Adrenal gland (tissue), 19 donors: ENCODE measurements at places on chromosomes 2 and 18. TPM values are rescaled to one million over a fixed set of nuclear protein-coding genes. Genes with fewer than 3 reads are reported as not detected.

DNA sequence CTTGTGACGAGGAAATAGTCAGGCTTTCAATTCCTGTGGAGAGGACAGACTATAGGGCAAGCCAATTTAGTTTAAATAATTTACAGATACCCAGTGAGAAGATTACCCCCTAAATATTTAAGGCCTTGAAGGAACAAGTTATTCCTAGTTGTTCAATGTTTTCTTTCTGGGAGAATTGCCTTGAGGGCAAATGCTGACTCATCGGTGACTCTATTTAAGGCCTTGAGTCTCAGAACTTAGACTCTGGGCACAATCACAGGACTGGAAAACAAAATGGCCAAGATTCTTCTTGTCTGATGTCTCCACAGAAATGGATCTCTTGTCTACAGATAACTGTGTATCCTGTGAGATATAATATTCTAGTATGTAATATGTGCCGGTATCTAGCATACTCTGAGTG lies 467.1 kb downstream of the SUCLG1 start:
- H3K4me1 ChIP-seq: no peaks in the 10 kb centered on the region
- H3K4me3 ChIP-seq: no peak overlapping the region
- DNase-seq: peak; percentile 46

GRCh38 chr2:94986392-94986963 lies 39.0 kb upstream of the MAL start:
- peak; percentile 56 for DNase-seq
- no peaks in the 10 kb centered on the region for H3K4me1 ChIP-seq
- H3K36me3 ChIP-seq: no peaks in the 10 kb centered on the region
- peaks cover 2% of the 10 kb centered on the region for H3K27me3 ChIP-seq
- H3K4me3 ChIP-seq: no peak overlapping the region

The TMEM247 gene
- total RNA-seq: not detected

DNA sequence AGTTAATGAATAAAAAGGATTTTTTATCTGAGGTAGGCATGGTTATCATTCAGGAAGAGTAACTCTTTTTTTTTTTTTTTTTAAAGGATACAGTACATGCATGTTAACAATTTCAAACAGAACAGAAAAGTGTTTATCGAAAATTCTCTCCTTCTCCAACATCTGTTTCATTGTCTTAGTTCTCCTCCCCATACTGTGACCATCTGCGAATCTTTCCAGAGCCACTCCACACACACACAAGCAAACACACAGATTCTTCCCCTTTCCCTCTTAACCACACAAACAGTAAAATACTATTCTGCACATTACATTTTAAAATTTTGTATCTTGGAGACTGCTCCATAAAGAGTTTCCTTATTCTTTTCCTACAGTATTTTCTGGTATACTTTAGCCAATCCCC lies 38.0 kb downstream of the NPC1 start:
- no peaks in the 10 kb centered on the region for H3K36me3 ChIP-seq
- DNase-seq: no peak
- no peaks in the 10 kb centered on the region for H3K27me3 ChIP-seq
- H3K4me3 ChIP-seq: no peak overlapping the region
- peak overlapping the region; percentile 20 for H3K27ac ChIP-seq

DNA sequence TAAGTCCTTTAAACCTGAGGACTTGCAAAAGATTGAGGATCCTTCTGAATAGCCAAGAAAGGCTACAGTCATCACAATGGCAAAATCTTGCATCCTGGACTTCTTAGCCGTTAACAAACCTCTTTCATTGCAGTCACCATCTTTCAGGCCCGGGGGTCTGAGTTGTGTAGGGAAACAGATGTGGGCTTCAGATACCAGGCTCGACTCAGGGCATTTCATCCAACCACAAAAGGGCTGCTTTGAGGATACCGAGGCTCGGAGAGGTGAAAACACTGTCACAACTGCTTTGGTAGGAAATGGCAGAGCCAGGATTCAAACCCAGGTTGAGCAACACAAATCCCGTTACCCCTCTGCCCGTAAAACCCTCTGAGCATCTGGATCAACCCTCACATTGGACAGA lies 147.4 kb downstream of the TFCP2L1 start:
- H3K4me1 ChIP-seq: no peaks in the 10 kb centered on the region
- no peak overlapping the region for H3K27ac ChIP-seq
- H3K27me3 ChIP-seq: no peaks in the 10 kb centered on the region
- H3K36me3 ChIP-seq: no peaks in the 10 kb centered on the region
- no peak for DNase-seq

GRCh38 chr18:48318436-48318835 lies 90.7 kb downstream of the ZBTB7C start:
- no peak overlapping the region for H3K27ac ChIP-seq
- peaks cover 13% of the 10 kb centered on the region for H3K4me1 ChIP-seq
- H3K36me3 ChIP-seq: no peaks in the 10 kb centered on the region
- no peak for DNase-seq

GRCh38 chr2:69490486-69490885 lies 53.3 kb upstream of the NFU1 start:
- no peaks in the 10 kb centered on the region for H3K27me3 ChIP-seq
- no peak overlapping the region for H3K4me3 ChIP-seq
- H3K4me1 ChIP-seq: peaks cover 14% of the 10 kb centered on the region
- no peak overlapping the region for H3K27ac ChIP-seq
- no peaks in the 10 kb centered on the region for H3K36me3 ChIP-seq

DNA sequence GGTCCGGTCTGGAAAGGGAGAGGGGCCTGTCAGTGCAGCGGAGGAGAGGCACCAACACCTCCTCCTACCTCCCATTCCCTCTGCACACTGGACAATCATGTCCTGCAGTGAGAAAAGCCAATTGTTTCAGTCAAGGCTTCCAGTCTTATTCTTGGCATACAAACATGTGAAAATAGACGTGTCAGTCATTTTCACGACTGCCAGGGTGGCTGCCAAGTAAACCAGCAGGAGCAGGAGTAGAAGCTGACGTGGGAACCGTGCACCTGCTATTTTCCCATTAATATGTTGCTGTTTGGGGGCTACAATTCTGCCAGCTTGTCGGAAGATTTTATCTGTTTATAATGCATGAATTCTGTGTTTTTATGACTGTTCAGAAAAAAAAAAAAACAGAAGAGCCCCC lies 202.3 kb downstream of the SPP2 start:
- no peak for DNase-seq
- no peaks in the 10 kb centered on the region for H3K27me3 ChIP-seq

The SULT1C2 gene
- not detected for total RNA-seq

DNA sequence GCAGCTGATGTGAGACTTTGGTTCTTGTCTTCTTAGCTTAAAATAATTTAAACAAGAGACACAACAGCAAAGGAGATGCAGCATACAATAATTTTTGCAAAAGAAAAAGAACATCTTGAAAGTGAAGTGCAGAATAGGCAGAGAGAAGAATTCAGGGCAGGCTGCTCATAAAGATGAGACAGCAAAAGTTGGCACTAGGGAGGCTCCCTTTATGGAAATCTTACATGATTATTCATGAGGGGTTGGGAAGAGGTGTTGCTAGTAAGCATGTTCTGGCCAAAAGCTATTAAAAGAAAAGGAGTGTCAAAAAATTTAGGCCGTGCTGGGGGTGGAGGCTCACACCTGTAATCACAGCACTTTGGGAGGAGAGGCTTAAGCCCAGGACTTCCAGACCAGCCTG lies 4.2 kb upstream of the ALPP start:
- H3K27me3 ChIP-seq: no peaks in the 10 kb centered on the region
- no peaks in the 10 kb centered on the region for H3K4me1 ChIP-seq
- H3K4me3 ChIP-seq: no peak overlapping the region
- no peaks in the 10 kb centered on the region for H3K36me3 ChIP-seq
- DNase-seq: no peak

DNA sequence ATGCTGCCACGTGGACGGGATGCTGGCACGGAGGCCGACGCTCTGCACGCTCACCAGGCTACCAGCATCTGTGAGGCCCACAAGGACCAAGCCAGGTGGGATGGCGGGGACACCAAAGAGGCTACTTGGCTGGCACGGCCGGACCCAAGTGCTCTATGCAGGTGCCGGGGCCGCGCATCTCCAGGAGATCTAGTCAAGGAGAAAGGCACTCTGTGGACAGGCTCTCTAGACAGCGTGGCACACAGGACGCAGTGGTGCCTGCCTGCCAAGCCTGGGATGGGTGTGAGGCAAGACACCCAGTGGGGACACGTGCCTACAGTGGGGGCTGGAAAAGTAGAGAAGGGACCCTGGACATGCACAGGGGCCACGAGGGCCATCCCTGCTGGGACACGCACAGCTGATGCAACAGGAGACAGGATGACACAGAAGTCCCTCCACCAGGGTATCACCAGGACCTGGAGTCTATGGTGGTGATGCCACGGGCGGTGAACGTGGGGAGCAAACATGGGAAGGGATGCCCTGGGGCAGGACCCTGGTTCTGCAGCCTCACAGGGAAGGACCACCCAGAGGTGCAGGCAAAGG lies 28.5 kb downstream of the ZNF516 start:
- no peak overlapping the region for H3K4me3 ChIP-seq
- H3K27me3 ChIP-seq: no peaks in the 10 kb centered on the region
- peaks cover 7% of the 10 kb centered on the region for H3K4me1 ChIP-seq
- H3K27ac ChIP-seq: no peak overlapping the region

- H3K4me1 ChIP-seq: no peaks in the 10 kb centered on the region
- H3K27me3 ChIP-seq: peaks cover 2% of the 10 kb centered on the region
- H3K36me3 ChIP-seq: no peaks in the 10 kb centered on the region
- no peak overlapping the region for H3K4me3 ChIP-seq
- H3K27ac ChIP-seq: no peak overlapping the region
Observed at GRCh38 chr2:101396316-101396717, 9.0 kb upstream of the CREG2 start.

- no peak overlapping the region for H3K4me3 ChIP-seq
- H3K36me3 ChIP-seq: peaks cover 6% of the 10 kb centered on the region
- H3K4me1 ChIP-seq: no peaks in the 10 kb centered on the region
- DNase-seq: no peak
- no peaks in the 10 kb centered on the region for H3K27me3 ChIP-seq
Observed at GRCh38 chr18:58396966-58397365, 231.9 kb downstream of the ALPK2 start.

- no peak overlapping the region for H3K4me3 ChIP-seq
- H3K36me3 ChIP-seq: no peaks in the 10 kb centered on the region
- H3K27me3 ChIP-seq: no peaks in the 10 kb centered on the region
- peaks cover 3% of the 10 kb centered on the region for H3K4me1 ChIP-seq
- no peak for DNase-seq
Observed at GRCh38 chr18:62918361-62918760, 203.0 kb downstream of the PHLPP1 start.

DNA sequence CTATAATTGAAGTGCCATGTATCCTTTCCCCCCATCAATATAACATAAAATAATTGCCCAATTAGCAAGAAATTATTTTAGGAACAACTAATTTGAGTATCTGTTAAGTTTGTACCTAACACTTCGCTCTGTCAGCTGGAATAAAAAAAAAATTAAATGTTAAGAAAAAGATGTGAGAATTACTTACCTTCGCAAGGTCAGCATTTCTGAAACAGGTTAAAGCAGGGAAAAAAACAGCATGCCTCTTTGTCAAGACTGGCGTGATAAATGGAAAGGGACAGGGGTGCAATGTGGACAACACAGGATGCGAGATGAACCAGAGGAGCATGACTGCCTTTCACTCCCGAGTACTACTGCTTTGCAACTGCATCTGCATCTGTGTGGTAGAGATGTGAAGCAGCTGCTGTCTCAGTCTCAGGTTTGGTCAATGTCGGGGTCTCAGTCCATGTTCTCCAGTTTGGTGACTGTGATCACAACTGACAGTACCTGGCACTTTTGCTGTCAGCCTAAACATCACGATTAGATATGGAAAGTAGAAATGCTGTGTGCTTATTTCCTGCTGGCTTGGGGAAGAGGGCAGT lies 565.4 kb upstream of the LRRTM1 start:
- no peaks in the 10 kb centered on the region for H3K27me3 ChIP-seq
- no peak overlapping the region for H3K27ac ChIP-seq
- H3K4me1 ChIP-seq: no peaks in the 10 kb centered on the region
- H3K36me3 ChIP-seq: no peaks in the 10 kb centered on the region
- no peak for DNase-seq

The FMNL2 gene
- total RNA-seq: 51.6 TPM

DNA sequence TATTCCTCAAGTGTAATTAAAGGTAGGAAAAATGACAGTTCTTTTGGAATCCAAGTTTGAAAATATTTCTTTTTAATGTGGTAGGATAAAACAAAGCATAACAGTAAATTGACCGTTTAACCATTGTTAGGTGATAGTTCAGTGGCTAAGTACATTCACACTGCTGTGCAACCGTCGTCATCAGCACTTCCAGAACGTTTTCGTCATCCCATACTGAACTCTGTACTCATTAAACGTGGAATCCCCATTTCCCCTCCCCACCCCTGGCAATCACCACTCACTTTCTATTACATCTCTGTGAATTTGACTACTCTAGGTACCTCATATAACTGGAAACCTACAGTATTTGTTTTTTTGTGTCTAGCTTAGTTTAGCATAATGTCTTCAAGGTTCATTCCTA lies 32.9 kb upstream of the FZD5 start:
- no peak for DNase-seq
- H3K27ac ChIP-seq: no peak overlapping the region
- no peaks in the 10 kb centered on the region for H3K4me1 ChIP-seq
- no peak overlapping the region for H3K4me3 ChIP-seq

GRCh38 chr2:43950383-43951008 lies 45.3 kb downstream of the LRPPRC start:
- H3K36me3 ChIP-seq: no peaks in the 10 kb centered on the region
- H3K27ac ChIP-seq: no peak overlapping the region
- no peaks in the 10 kb centered on the region for H3K4me1 ChIP-seq
- H3K27me3 ChIP-seq: no peaks in the 10 kb centered on the region

GRCh38 chr18:10374636-10375293 lies 79.7 kb upstream of the APCDD1 start:
- H3K4me1 ChIP-seq: no peaks in the 10 kb centered on the region
- no peaks in the 10 kb centered on the region for H3K27me3 ChIP-seq
- no peak overlapping the region for H3K27ac ChIP-seq
- no peak overlapping the region for H3K4me3 ChIP-seq
- H3K36me3 ChIP-seq: no peaks in the 10 kb centered on the region

The SKA1 gene
- total RNA-seq: 8.6 TPM
